Right cardiac atrium (tissue), 5 donors: ENCODE measurements at places on chromosomes 4 and X.
A peak's percentile ranks its signal among the peaks of the same experiment; 100 is the strongest.

- peak; percentile 59 for DNase-seq
Observed at GRCh38 chr4:53015681-53016080, 153.6 kb downstream of the RASL11B start.

GRCh38 chrX:109709129-109709631 lies 23.9 kb downstream of the ACSL4 start:
- no peak for DNase-seq

DNA sequence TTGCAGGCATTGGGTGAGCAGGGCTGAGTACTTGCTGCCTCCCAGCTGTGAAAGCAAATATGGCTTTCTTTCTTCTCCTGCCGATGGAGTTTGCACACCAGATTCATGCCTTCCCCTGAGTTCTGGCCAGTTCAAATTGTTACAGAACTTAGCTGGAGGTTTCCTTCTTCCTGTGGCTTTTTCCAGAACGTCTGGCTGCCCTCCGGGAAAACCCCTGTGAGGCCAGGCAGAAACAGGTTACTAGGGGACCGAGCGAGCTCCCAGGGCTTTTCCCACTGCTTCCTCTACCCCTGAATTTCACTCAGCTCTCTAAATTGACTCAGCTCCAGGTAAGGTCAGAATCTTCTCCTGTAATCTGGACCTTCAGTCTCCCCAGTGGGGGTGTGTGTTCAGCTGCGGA lies 482.4 kb downstream of the C4orf33 start:
- peak; percentile 20 for DNase-seq

GRCh38 chr4:14532436-14532835 lies 469.8 kb upstream of the CPEB2 start:
- DNase-seq: no peak

DNA sequence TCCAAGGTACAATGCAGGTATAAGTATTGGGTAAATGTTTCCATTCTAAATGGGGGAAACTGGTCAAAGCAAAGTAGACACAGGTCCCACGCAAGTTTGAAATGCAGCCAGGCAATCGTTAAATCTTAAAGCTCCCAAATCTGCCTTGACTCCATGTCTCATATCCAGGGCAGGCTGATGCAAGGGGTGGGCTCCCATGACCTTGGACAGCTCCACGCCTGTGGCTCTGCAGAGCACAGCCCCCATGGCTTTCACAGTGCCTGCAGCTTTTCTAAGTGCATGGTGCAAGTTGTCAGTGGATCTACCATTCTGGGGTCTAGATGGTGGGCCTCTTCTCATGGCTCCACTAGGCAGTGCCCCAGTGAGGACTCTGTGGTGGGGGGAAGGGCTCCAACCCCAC lies 436.4 kb downstream of the DMD start:
- DNase-seq: no peak

DNA sequence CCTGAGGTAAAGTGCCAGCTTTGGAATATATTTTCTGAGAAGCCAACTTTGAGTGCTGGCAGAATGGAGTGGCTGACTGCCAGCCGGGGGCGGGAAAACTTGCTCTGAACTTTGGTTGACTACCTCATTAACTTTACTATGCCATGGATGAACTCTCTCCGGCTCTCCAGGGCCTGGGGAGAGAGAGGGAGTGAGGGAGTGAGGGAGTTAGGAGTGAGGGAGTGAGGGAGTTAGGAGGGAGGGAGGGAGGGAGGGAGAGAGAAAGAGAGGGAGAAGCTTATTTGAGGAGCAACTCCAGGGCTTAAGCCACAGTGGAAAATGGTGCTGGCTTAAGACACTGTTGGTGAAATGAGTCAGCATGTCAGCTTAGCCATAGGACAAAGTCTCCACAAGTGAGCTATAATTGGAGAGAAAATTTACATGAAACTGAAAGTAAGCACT lies 280.9 kb upstream of the RPS6KA3 start:
- no peak for DNase-seq

DNA sequence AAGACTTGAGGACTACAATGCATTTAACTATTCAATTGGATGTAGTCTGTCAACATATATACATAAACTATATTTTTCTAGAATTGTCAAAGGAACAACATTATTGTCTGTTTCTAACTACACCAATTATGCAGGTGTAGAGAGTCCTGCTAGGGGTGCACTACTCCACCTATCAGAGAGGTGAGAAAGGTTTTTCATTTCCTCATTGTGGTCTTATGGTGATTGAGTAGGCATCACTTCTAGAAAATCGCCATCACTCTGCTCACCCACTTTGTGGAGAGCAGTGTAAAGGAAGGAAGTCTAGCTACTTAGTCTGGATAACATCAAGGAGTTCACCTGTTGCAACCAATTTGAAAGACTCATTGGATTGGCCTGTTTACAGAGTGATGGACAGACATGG lies 4.4 kb upstream of the ADH1C start:
- no peak for DNase-seq

- no peak for DNase-seq
Observed at GRCh38 chr4:154349829-154350228, 141.8 kb downstream of the DCHS2 start.

DNA sequence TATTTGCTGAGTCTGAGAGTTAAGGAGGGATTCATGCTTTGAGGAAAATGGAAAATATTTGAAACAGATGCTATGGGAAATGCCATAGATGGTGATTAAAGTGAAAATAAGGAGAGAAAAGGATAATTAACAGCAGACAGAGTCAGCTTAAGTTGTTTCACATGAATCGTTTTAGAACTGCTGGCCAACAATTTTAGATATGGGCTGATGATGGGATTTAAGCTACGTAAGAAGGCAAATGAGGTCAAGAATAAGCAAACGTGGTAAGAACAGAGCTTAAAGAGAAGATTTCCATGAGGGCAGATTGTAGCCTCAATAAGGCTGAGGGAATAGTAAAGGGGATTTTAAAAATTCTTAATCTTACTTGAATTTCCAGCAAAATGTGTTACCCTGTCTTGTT lies 77.9 kb downstream of the MFAP3L start:
- DNase-seq: no peak

DNA sequence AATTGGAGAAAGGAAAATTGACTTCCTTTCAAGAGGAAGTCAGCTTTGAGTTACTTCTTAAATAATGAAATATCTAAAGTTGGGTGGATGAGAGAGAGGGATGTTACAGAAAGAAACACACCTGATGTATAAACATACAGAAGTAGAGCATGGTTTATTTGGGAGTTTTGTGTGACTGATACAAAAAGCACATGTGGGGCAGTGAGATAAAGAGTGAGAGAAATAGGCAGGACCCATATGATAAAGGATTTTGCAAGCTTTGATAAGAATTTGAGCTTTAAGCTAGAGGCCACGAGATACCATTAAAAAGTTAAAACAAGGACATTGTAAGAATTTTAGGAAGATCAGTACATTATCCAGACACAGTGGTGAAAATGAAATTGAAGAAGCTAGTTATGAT lies 263.3 kb upstream of the GPRIN3 start:
- no peak for DNase-seq

DNA sequence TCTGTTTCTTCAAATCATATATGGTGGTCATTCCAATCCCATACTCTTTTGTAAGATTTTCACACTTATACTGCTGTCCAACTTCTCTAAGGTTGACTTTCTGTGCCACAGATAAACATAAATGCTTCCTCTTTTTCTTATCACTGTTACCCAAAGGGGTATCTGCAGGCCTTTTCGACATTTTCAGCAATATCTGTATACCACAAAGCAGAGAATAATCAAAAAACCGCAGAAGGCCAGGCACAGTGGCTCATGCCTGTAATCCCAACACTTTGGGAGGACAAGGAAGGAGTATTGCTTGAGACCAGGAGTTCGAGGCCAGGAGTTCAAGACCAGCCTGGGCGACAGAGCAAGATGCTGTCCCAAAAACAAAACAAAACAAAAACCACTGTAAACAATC lies 3.1 kb upstream of the RFC1 start:
- DNase-seq: no peak

DNA sequence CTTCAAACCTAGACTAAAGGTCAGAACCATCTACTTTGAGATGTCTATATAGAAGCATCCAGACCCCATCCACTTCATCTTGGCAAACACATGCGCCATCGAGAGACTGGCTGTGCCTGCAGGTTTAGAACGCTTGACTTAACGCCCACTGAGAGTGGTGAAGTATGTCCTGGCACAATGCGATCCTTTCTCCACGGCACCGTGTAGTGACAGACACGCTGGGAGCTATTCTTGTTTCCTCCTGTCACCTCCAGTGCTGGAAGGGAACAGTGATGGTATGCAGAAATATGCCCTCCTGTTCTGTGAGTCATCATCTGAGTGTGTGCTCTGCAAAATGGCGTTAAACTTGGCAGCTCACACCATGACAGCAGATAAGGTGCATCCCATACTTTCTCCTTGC lies 330.2 kb downstream of the NLGN4X start:
- no peak for DNase-seq

GRCh38 chr4:62523256-62523655 lies 1323.1 kb downstream of the ADGRL3 start:
- no peak for DNase-seq

- no peak for DNase-seq
Observed at GRCh38 chrX:2374086-2374485, 126.7 kb downstream of the DHRSX start.

GRCh38 chr4:110135076-110135475 lies 63.3 kb downstream of the ELOVL6 start:
- no peak for DNase-seq

DNA sequence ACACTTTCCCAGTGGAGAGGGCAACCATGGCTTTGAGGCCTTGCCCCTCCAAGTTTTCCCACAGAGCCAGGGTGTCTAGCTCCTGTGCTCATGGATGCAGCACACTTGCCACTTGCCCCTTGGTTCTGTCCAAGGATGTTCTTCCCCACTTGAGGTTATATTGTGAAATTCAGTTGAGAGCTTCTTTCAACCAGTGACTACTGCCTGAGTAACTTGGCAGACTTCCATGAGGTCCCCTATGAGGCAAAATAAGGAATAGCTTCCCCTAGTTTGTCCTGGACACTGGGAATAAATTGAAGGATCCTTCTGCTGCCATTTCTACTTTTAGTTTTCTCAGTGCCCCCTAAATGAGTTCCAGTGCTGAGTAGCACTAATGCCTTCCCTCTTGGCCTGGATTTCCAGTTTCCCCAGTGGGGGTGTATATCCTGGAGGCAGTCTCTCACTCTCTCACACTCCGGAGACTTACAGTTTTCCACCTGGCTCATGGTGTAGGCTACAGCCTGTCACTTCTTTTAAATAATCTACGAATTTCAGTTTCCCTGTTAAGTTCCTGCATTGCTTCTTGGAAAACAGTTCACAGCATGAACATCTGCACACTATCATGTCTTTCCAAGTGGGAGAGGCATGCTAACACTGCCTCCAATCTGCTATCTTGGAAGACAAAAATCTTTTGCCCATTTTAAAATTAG lies 36.4 kb upstream of the ADH4 start:
- no peak for DNase-seq

GRCh38 chrX:156001667-156002021 lies 4.1 kb downstream of the IL9R start:
- DNase-seq: no peak

GRCh38 chr4:2125831-2126230 lies 66.7 kb downstream of the NAT8L start:
- no peak for DNase-seq

DNA sequence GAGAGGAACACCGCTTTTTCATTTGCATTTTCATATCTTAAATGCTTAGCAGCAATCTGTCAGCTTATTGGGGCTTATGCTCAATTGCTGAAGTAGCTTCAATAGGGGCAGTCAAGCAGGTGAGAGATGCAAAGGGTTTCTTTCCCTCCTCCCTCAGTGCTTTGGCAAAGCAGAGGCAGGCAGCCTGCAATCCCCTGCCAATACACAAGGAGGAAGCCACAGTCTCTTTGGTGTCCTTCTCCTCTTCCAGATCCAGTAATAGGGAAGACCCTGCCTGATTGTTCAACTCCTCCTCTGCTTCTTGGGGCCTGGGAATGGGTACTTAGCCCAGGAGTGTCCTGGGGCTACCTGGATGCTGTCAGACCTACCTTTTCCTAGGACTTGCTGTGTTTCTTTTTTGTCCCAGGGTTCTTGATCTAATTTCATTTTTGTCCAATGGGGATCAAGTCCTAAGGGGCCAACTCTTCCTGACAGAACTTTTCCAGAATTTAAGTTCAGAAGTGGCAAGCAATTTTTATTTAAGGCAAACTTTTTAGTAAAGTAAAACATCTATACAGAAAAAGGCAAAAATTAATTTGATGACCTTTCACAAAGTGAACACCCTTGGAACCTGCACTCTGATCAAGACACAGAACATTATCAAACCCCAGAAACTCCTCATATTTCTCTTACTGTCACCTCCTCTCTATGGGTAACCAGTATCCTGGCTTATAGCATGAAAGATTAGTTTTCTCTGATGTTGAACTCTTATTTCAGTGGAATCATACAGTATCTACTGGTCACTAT lies 260.3 kb downstream of the PPP3CA start:
- DNase-seq: no peak

- no peak for DNase-seq
Observed at GRCh38 chr4:3341760-3342159, 48.9 kb downstream of the RGS12 start.

DNA sequence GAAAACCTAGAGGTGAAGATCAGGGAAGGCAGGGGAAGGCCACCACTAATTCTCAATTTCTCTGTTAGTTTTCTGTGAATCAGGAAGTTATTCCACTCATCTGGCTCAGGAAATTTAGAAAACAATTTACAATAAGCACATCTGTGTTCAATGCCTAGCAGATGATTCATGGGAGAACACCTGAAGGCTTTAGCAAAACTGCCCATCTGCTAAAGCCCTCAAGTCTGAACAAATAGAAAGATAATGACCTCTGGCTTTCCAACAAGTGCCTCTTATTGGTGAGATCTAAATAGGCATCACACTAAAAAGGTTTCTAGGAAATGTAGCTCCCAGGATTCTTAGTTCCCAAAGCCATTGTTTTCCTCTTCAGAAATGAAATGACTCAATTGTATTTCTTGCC lies 122.1 kb upstream of the GNPDA2 start:
- no peak for DNase-seq

GRCh38 chrX:122866532-122866931 lies 317.5 kb upstream of the GRIA3 start:
- DNase-seq: no peak

- no peak for DNase-seq
Observed at GRCh38 chr4:149113804-149114430, 671.7 kb upstream of the NR3C2 start.

- no peak for DNase-seq
Observed at GRCh38 chr4:55574252-55574651, 17.8 kb downstream of the PDCL2 start.

GRCh38 chrX:104902070-104902469 lies 318.4 kb downstream of the TEX13A start:
- DNase-seq: no peak

GRCh38 chr4:20393486-20394100 lies 141.9 kb downstream of the SLIT2 start:
- no peak for DNase-seq

- DNase-seq: no peak
Observed at GRCh38 chrX:925652-926061, 286.8 kb downstream of the CRLF2 start.

- DNase-seq: no peak
Observed at GRCh38 chr4:47468706-47469365, 5.3 kb upstream of the COMMD8 start.

DNA sequence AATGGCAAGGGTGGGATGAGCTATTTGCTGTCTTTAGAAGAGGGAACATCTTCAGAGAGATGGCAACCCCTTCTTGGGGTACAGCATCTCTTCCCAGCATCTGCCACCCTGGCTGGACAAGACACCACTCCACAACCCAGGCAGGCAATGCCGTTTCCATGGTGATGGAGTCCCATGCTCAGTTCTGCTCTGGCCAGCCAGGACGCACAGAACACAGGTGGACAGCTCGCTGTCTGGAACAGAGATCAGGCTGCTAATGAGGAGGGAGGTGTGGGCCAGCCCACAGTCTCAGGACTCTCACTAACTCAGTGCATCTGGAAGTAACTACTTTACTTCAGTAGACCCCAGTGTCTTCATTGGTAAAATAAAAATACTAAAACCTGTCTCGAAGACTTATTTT lies 321.0 kb upstream of the CPEB2 start:
- DNase-seq: no peak
